ENCODE measurements at places on chromosomes 1 and 21.

DNA sequence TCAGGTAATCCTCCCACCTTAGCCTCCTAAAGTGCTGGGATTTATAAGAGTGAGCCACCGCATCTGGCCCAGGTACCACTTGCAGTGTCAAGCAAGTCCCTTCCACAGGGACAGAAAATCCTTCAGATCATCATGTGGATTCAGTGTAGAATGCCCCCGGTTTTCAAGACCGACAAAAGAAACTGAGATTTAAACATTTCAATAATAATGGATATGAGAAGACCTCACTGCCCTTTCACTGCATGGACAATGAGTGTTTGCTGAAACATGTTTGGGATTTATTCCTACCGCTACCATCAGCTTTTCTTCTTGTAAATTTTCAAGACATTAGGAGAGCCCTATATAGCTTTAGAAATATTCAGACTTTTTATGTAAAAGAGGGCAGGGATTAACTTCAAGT, 41.5 kb downstream of the HTR6 start:
- no peak for DNase-seq

DNA sequence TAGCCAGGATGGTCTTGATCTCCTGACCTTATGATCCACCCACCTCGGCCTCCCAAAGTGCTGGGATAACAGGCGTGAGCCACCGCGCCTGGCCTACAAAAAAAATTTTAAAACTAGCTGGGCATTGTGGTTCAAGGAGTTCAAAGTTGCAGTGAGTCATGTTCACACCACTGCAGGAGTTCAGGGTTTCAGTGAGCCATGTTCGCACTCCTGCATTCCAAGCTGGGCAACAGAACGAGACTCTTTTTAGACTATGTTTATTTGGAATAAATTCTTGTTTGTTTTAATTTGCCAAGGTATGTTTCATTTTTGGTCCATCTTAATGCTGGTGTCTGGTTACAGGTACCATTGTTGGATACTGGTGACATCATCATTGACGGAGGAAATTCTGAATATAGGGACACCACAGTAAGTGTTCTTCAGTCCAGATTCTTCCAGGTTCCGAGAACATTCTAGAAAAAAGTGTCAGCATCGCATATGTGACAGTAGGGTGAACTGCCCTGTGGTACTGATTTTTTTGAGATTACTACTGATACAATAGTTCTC, 3.9 kb downstream of the PGD start:
- no peak for DNase-seq

- no peak for DNase-seq
These were observed 94.7 kb upstream of the C1orf21 start for GRCh38 chr1:184292101-184292500.

DNA sequence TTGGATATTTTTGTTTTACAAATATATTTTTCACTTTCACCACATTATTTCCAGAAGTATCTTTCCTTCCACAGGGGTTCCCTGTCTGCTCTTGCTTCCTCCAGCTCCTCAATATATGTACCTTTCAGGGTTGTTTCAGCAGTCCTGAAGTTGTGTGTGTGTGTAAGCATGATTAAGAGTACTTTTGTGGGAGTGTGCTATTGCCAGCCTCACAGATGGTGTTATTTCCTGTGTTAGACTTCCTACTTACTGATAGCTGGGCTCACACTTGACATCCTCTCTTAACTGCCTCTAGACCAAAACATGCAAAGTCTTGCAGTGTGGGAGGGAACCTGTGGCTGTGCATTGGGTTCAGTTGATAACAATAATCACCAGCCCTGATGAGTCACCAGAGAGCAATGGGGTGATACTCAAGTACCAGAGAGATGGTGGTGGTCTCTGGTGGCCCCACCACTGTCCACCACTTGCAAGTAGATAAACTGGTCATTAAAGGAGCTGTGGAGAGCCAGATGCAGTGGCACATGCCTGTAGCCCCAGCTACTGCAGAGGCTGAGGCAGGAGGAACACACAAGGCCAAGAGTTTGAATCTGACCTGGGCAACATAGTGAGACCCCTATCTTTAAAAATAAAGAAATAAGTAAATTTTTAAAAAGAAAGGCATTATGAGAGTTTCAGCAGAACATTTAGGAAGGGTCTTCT, 126.7 kb downstream of the NR5A2 start:
- DNase-seq = peak; percentile 54

DNA sequence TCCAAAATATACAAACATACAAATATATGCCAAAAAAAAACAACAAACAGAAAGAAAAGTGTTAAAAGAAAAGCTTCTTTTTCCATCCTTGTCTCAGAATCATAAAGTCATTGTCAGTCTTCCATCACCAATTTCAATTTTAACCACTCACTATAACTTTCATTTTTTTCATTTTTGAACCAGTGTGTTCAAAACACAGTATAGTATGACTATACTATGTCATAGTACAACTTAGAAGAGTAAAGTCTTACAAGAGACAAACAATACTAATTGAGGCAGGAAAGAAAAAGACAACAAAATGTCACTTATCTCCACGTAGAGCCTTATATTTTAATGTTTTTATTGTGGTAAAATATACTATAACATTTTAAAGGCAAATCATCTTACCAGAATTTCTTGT, 7.6 kb downstream of the NSL1 start:
- no peak for DNase-seq

DNA sequence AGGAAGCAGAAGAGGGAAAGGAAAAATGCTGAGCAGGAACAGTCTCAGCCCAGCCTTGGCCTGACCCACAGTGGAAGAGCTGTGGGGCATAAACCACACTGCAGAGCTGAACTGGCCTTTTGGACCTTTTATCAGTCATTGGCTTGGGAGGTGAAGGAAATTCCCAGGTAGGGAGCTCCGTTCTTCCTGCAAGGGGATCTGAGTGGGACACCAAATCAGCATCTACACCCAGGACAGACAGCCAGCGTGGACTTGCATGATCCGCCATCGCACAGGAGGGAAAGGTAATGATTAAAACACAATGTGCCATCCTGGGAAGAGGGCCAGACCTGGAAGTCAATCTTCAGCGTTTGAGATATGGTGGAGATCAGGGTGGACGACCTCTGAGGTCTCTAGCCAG, 1.2 kb upstream of the MTFR1L start:
- no peak for DNase-seq

- DNase-seq = no peak
These were observed 7.2 kb downstream of the RER1 start for GRCh38 chr1:2398871-2399270.

Data from stimulated activated CD4-positive, alpha-beta T cell treated with anti-CD3 and anti-CD28 coated beads, Interleukin-1b, Interleukin-23, amount 100 ng/mL, for 48 hours (primary cell).